ENCODE measurements at places on chromosomes 12 and 14.
A peak's percentile ranks its signal among the peaks of the same experiment; 100 is the strongest.

DNA sequence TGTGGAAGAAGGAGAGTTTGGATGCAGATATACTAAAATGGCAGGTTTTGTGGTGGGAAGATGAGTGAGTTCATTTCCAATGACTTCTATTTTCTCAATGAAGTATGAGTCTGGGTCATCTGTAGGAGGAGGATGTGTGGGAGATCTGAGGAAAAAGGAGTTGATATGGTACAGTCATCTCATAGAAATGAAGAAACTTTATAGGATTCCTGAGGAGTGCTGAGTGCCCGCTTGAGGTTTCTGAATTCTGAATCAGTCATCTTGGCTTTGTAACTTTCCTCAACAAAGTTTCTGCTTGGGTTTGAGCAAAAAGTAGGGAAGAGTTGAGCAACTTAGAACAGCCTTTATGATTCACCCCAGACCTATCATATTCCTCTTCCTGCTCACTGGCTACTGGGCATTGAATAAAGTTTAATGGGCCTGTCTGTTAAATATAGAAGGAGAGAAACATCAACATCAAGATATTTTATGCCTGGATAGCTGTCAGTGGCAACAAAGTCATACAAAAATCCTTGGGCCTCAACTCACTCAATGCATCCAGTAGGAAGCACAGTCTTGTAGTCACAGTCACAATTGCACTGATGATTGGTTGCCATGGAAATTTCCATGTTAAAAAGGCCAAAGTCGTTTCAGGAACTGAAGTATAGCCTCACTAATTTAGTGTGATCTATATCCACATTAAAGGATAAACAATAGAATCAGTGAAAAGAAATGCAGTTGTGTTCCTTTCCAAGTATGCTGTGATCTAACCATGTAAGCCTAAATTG is 284.7 kb downstream of the DUSP6 start:
- DNase-seq, result no peak

- no peak for DNase-seq
These were observed 9.5 kb upstream of the SP7 start for GRCh38 chr12:53345486-53346188.

GRCh38 chr12:177336-177979 is 36.5 kb downstream of the SLC6A12 start:
- no peak for DNase-seq

GRCh38 chr12:8668441-8668840 is 5.8 kb upstream of the MFAP5 start:
- DNase-seq, result peak; percentile 92

DNA sequence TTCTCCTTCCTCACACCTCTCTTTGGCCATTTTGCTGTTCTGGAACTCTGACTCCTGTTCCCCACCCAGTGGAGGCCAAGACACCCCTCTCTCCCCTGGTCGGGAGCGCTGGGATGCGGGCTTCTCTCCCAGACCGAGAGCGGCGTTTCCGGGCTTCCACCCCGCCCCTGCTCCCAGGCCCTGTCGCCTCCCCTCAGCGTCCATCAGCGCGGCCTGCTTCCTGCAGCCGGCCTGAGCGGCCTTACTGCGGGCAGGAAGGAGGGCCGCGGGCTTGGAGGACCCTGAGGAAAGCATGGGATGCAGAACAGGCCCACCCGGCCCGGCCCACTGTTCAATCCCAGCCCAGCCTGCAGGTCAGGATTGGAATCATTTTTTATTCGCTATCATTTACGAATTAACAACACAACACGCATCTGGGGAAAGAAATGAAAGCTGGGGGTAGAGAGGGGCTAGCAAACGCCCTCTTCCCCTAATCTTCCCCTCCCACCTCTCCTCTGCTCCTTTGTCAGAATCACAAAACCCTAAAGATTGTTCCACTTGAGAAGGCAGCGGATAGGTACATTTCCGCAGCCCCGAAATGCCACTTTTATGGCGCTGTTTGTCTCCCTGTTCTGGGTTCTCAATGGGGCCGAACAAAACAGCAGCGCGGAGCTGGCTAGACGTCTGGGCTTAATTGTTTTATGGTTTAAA is 3.8 kb upstream of the HOXC8 start:
- DNase-seq, result no peak

GRCh38 chr14:38716926-38717325 is 386.1 kb downstream of the SEC23A start:
- DNase-seq, result no peak

DNA sequence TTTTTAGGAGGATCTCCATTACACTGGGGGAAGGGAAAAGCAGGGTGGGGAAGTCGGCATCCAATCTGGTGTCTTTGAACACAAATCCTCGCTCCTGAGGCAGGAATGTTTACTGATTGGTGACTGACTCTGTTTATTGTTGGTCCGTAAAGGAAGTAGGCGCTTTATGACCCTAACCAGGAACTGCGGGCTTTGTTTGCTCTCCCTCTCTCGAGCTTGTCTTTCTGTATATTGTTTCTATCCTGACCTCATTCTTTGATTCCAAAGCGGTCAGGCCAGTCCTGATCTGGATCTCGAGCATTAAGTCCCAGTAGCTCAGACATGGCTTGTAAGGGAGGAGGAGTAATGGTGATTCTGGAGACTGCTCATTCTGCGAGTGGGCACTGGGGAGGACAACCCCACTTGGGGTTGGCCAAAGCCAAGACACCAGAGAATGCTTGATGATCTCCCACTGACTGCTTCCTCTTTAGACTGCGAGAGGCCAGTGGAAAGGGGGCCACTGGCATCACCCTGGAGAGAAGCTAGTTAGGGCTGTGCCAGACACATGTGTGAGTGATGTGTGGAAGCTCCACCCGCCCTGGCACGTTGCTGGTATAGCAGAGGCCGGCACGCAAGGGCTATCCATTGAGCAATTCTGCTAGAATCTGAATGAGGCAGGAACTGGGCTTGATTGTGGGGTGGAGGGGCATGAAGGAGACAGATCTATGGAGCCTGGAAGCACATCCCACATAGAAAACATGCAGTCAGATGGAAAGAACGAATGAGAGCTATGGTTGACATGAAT is 194.6 kb downstream of the PAX9 start:
- DNase-seq, result no peak

DNA sequence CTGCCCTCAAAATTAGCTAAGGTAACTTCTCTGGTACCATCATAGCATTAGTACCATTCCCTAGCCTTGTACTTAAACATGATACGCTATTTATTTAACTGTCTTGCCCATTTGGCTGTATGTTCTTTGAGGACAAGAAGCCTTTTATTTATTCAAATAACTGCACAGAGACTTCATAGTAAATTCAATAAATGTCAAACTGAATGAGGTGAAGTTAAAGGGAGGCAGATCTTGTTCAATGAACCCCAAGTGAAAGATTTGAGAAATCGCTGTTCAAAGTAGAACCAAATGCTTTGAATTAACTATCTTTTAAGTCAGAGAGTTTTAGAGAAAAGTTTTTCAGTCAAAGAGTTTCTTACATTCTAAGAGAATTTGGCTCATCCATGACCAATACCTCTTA is 203.6 kb downstream of the GXYLT1 start:
- no peak for DNase-seq

GRCh38 chr12:3137268-3137781 is 60.1 kb downstream of the TSPAN9 start:
- no peak for DNase-seq

DNA sequence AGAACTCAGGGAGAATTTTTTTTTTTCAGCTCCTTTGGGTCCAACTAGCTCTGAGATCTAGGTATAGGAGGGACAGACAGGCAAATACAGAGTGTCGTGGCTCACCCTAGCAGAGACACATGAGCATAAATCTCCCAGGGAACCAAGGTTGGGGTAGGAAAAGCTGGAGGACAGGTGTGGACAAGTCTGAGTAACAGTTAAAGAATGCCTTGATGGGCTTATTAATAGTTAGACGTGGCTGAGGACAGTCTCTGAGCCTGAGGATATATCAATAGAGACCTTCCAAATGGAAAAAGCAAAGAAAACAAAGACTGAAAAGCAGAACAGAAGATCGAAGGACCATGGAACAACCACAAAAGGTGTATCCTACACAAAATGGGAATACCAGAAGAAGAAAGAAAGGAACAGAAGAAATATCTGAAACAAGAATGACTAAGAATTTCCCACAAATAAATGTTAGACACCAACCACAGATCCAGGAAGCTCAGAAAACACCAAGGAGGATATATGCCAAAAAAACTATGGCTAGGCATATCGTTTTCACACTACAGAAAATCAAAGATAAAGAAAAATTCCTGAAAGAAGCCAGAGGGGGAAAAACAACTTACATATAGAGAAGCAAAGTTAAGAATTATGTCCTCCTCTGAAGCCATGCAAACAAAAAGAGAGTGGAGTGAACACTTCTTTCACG is 80.9 kb downstream of the PTPRB start:
- DNase-seq, result no peak

DNA sequence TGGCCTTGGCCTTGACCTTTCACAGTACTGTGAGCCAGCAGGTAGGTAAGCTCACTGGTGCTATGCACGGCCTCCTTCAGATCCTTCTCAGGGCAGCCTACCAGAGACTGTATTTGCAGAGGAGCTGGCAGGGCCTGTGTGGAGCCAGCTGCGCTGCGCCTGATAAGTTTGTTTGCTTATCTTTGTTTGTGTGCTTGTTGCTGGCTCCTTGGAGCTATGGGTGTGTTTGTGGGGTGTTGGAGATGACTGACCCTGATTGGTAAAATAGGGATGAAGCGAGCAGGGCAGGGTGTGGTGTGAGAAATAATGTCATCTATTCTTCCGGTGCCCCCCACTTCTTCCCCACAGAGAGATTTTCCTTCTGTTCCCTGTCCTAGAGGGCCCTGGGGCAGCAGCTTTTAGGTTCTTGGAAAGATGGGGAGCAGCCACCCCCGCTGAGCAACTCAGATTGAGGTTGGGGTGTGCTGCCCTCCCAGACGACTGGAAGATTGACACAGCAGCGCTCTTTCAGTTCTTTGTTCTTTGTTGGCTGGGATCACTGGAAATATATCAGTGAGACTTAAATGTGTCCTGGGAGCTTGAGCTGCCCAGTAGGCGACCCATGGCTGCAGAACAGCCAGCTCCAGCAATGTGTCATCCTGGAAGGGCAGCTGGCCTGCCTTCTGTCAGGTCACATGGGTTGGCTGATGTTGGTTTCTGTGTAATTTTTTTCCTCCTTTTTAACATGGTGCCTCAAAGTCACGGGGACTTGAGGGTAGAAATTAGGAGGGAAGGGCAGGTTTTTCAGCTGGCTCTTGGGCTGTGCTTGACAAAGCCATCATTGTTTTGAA is 19.6 kb downstream of the MLXIP start:
- DNase-seq, result no peak

GRCh38 chr14:74848768-74849167 is 27.2 kb downstream of the PROX2 start:
- DNase-seq, result no peak

GRCh38 chr12:53644133-53644532 is 18.0 kb upstream of the ATF7 start:
- DNase-seq, result no peak

Measured in cerebellar cortex (tissue), 1 donor.